ENCODE measurements at places on chromosomes 2 and 18. TPM values are rescaled to one million over a fixed set of nuclear protein-coding genes. Genes with fewer than 3 reads are reported as not detected.

Gene ZNF532
- total RNA-seq, result 9.2 TPM

Gene STPG4
- total RNA-seq, result 0.72 TPM

Gene TBR1
- total RNA-seq, result not detected

Gene DUSP28
- total RNA-seq, result 19.4 TPM

Gene OTOS
- total RNA-seq, result not detected

Gene RSAD2
- total RNA-seq, result 3.8 TPM

DNA sequence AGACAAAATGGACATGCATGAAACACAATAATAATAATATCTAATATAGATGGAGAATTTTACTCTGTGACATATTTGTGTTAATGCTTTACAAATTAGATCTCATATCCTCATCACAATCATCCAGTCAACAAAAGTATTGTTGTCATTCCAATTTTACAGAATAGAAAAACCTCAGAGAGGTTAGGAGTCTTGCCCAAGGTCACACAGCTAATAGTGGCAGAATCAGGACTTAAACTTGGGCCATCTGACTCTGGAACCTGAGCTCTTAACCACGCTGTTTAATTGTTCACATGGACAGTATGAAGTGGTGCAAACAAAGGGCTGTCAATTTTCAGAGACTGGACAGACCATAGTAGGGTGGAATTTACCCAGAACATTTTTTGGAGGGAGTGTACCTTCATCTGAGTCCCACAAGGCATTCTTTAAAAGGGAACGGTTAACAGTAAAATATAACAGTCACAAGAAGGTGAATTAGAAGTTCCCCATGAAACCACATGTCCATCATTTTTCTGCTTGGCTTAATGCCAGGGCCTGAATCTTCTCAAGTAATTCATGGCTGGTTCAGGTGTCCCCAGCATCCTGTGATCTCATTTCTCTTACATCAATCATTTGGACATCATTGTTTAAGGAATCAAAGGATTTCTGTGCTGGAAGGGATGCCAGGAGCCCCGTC lies 35.4 kb upstream of the CCDC93 start:
- H3K36me3 ChIP-seq, result no peaks in the 10 kb centered on the region
- H3K4me3 ChIP-seq, result no peak overlapping the region
- H3K4me1 ChIP-seq, result no peaks in the 10 kb centered on the region

GRCh38 chr18:50560681-50561629 lies 1.1 kb downstream of the MAPK4 start:
- no peak overlapping the region for H3K4me3 ChIP-seq
- no peak overlapping the region for H3K27ac ChIP-seq
- H3K36me3 ChIP-seq, result no peaks in the 10 kb centered on the region
- DNase-seq, result no peak

- no peaks in the 10 kb centered on the region for H3K4me1 ChIP-seq
- H3K36me3 ChIP-seq, result no peaks in the 10 kb centered on the region
- no peak overlapping the region for H3K27ac ChIP-seq
- no peak overlapping the region for H3K4me3 ChIP-seq
- DNase-seq, result no peak
These were observed 24.2 kb downstream of the GPC1 start for GRCh38 chr2:240459401-240460252.

DNA sequence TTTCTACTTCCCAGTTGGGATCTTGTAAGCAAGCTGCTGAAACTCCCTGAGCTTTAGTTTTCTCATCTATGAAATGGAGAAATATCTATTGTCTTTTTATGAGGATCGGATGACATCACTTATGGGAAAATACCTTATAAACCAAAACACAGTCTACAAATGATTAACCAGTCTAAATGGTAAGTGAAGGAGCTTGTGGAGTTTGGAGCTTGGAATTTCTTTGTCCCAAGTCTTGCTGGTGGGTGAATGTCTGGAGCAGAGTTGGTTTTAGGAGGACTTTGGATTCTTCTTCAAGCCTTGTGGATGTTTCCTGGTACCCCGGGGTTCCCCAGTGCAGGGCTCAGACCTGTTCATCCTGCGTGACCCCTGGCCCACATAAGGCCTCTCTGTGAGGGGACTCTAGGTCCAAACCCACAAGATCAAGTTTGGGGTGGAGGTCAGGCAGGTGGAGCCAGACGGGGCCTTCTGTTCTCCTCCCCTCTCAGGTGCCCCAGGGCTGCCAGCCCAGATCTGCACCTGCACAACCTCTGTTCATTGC lies 43.2 kb downstream of the FOSL2 start:
- H3K27me3 ChIP-seq, result no peaks in the 10 kb centered on the region
- H3K4me3 ChIP-seq, result no peak overlapping the region
- no peaks in the 10 kb centered on the region for H3K36me3 ChIP-seq
- H3K27ac ChIP-seq, result no peak overlapping the region
- H3K4me1 ChIP-seq, result peaks cover 4% of the 10 kb centered on the region

Measured in CD4-positive, alpha-beta memory T cell (primary cell).